Inflammatory macrophage treated with lipopolysaccharide for 4 hours (primary cell): ENCODE measurements at places on chromosomes 4 and X.

- peak; percentile 26 for DNase-seq
Measured at GRCh38 chrX:118355225-118355920, 9.5 kb downstream of the WDR44 start.

DNA sequence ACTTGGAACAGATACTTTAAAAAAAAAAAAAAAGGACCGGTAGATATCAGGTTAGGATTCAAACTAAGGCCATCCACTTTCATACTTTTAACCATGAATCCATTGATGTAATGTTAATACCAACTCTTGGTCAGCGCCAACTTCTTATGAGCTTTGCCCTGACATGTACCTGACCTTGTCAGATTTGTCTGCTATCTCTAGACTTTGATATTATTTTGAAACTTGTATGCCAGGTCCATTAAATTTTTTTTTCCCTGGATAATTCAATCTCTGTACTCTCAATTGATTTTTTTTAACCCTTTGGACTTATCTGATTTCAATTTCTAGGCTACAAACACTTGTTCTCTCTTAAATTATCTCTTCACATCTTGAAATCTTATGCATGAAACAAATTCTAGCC, 27.2 kb upstream of the UGT2B7 start:
- no peak for DNase-seq

DNA sequence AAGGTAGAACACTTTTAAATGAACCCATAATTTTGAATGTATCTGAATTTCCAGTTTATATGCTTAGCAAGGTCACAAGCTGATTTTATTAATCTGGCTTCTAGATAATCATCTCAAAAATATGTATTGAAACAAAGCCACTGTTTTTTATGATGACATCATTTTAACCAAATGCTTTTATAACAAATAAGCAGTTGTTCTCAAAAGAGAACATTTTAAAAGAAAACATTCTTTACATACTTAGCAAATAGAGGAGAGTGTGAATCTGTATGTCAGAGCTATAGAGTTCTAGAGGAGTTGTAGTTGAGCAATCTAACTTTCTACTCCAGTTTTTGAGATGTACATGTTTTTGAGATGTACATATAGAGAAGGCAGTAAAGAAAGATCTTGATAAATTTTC, 42.5 kb downstream of the LAMP2 start:
- DNase-seq: no peak

GRCh38 chrX:65587616-65588526, 53.3 kb upstream of the LAS1L start:
- DNase-seq: no peak

DNA sequence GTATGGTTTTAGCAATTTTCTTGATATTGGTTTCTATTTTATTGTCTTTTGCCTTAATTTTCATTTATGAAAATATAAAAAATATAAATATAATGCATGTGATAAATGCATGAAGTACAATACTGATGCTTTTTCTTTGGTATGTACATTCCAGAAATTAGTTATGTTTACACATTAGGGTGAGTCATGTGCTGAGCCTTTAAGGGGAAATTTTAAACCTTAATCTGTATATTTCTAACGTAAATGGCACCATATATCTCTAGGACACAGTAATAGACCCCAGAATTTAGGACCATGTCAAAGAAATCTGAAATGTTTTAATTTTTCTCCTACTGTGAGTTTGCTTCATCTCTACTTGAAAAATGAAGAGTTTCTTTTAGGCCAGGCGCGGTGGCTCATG, 117.8 kb upstream of the SPRY1 start:
- no peak for DNase-seq

GRCh38 chr4:170247596-170247995, 157.8 kb upstream of the AADAT start:
- no peak for DNase-seq

DNA sequence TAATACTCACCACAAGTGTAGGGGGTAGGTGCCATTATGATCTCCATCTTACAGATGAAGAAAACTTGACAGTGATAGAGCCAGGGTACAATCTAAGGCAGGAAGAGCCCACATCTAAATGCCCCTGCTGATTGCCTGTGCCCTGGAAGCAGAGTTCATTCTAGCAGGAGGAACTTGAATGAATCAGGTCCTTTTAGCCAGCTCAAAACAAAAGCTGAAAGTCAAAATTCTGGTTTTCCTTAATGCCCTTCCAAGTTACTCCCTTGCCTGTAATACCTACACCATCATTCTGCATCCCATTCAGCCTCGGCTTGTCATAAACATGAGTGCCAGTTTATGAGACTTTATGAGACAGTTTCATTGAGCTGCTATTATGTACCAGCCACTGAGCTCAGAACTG, 89.6 kb downstream of the SCD5 start:
- DNase-seq: no peak

DNA sequence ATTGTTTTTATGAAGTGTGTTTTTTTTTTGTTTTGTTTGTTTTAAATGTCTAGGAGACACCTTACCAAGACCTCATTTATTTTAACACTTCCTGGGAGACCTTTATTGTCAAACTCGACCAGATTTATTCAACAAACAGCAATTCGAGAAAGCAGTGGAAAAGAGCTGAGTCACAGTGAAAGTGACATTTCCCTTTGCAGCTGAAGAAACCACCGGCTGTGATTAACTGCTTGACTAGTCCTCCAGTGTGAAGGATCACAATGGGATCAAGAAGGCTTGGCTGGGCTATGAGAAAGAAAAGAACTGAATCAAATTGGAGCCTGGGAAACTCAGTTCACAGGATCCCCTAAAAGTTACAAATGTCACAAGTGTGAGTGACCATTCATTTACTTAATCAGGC, 11.9 kb upstream of the ADH7 start:
- DNase-seq: peak; percentile 45

- no peak for DNase-seq
Measured at GRCh38 chrX:72230290-72230689, 8.5 kb downstream of the ERCC6L start.

DNA sequence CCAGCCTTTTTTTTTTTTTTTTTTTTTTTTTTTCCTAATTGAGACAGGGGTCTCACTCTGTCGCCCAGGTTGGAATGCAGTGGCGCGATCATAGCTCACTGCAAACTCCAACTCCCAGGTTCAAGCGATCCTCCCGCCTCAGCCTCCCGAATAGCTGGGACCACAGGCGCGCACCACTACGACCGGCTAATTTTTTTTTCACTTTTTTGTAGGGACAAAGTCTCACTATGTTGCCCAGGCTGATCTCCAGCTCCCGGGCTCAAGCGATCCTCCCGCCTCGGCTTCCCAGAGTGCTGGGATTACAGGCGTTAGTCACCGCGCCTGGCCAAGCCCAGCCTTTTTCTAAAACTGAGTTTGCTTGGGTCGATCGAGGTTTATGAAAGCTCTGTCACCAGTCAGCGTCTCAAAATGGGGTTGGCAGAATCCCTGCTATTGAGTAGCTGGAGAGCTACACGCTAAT, 1.3 kb upstream of the OTUD5 start:
- peak; percentile 25 for DNase-seq

DNA sequence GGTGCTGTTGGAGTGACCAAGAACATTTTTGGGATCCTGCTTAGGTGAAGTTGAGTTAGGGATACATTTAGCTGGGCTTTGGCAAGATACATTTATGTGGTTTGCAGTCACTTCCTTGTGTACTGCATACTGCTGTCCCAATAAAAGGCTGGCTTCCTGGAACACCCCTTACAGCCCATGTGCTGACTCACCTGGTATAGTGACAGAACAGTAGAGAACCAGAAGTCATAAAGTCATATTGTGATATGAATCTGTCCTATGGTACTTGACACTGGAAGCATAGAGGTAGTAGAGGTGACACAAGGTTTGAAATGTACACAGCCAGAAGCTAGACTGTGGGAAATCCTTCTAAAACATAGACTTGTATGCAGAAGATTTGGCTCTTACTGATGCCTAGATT, 55.3 kb upstream of the SLC25A43 start:
- DNase-seq: no peak

GRCh38 chr4:2819244-2820215, 24.1 kb upstream of the ADD1 start:
- DNase-seq: no peak

GRCh38 chrX:97326456-97326855, 442.7 kb downstream of the RPA4 start:
- no peak for DNase-seq

- DNase-seq: no peak
Measured at GRCh38 chrX:13123857-13124345, 79.5 kb upstream of the FAM9C start.

DNA sequence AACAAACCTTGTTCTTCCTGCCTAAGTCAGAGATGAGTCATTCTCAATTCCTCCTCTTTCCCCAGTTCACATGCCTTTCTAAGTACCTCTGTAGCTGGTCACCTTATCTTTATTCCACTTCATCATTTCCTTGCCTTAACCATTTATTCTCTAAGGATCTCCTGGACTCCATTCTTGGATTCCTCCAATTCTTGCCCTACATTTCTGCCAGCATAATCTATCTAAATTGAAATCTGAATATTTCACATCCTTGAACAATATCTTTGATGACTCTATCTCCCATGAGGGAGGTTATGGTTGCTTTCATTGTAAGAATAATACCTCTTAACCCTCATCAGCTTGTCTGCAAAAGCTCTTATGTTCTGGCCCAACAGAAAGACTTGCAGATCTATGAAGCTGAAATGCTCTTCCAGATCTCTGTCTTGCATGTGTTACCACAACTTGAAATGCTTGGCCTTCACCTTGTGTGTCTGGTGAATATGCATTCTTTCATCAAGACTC, 28.6 kb upstream of the PDE5A start:
- no peak for DNase-seq

DNA sequence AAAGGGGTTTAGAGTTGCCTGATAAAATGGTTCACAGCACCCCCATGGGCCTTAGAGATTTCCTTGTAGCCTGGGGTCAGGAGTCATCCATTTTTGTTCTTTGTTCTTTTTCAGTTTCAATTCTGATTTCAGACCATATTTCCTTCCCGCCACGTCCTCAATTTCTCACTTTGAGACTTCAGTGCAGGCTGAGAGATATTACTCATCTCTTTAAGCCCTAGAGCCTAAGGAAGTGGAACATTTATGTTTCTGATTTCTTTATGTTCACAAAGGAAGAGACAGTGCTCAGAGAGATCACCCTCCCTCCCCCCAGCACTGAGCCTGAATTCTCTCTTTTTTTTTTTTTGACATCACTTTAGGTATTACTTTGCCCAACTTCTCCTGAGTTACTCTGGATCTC, 56.3 kb downstream of the MSN start:
- DNase-seq: peak; percentile 83

- no peak for DNase-seq
Measured at GRCh38 chr4:26806331-26806730, 54.3 kb upstream of the STIM2 start.

- peak; percentile 22 for DNase-seq
Measured at GRCh38 chr4:55303760-55304165, 42.3 kb upstream of the SRD5A3 start.

GRCh38 chr4:40672528-40673522, 43.2 kb upstream of the RBM47 start:
- peak; percentile 97 for DNase-seq

DNA sequence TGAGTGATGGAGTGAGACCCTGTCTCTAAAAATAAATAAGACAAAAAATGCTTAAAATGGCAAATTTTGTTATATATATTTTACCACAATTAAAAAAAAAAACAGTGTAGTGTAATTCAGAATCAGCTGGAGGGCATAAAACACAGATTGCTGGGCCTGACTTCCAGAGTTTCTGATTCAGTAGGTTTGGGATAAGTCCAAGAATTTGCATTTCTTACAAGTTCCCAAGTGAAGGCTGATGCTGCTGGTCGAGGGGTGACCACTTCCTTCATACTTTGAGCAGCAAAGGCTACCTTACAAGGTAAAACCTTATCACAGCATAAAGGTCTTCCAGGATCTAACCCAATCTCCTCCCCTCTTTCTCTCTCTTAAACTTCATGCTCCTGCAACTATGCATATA, 40.7 kb downstream of the KLHL8 start:
- no peak for DNase-seq

- no peak for DNase-seq
Measured at GRCh38 chr4:48116582-48116981, 17.5 kb downstream of the TXK start.

GRCh38 chr4:177047851-177048174, 255.1 kb upstream of the VEGFC start:
- DNase-seq: no peak

DNA sequence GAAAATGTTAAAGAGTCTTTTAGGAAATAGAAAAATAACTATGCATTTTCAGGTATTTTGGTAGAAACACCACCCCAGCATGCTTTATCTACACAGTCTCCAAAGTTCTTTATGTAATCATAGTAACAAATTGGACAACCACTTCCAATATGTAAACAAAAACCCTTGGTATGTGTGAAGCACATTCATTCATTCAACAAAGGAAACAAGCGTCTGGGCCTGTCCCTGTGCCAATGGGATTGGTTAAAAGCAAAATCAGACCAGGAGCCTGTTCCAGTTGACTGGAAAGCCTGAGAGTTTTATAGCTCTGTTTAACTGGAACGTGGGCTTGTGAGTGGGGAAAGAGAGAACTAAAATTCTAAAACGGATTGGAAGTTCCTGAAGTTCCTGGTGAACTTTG, 41.3 kb upstream of the TENM3 start:
- DNase-seq: no peak

GRCh38 chrX:47172971-47173792, 20.4 kb upstream of the UBA1 start:
- DNase-seq: no peak

DNA sequence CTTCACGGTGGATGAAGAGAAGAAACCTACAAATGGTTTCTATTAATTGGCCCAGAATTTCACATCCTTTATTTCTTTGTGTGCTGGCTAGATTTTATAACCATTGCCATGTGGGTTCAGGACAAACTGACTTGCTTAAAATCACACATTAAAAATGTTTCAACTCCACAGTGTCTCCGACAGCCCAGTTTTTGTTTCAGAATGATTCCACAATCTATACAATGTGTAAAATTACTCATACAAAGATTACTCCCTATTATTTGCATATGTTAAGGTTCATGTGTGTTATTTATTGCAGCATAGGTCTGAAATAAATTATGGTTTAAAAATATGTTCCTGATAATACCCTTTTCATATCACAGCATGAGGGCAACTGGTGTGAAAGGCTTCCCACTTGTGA, 20.6 kb downstream of the DCHS2 start:
- no peak for DNase-seq

DNA sequence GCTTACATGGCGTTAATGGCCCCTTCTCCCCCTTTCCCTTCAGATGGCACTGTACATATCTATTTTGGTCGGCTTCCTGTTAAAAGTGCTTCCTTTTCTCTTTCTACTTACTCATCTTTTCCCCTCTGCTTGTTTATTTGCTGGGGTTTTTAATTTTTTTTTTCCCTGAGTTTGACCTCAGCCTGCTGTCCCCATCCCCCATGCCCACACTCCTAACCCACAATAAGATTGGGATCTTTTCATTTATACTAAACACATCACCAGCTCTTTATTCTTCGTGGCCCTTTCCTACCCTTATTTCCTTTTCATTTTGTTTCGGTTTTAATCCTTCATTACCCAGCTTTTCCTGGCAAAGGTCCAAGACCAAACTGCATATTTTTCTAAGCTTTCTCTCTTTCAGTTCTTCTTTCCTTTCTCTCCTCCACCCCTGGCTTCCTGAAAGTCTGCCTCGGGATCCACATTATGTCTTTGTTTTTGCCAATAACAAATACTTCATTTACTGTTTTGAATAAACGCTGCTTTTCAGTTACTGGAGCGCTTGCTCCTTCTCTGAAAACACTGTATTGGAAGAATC, 152.0 kb upstream of the USP9X start:
- DNase-seq: peak; percentile 83
